AG04450 (cell line): ENCODE measurements at places on chromosomes 12 and 14. TPM values are rescaled to one million over a fixed set of nuclear protein-coding genes. Genes with fewer than 3 reads are reported as not detected.

- no peak for DNase-seq
These were observed 136.6 kb upstream of the OVCH1 start for GRCh38 chr12:29634057-29634456.

The CNTN1 gene
- polyA plus RNA-seq, result 0.10 and 0.19 TPM in 2 replicates

The CEBPE gene
- polyA plus RNA-seq, result not detected in 2 replicates

The ASIC1 gene
- 9.9 and 10.2 TPM in 2 replicates for polyA plus RNA-seq

GRCh38 chr12:91732086-91732485, 413.6 kb downstream of the BTG1 start:
- DNase-seq, result no peak

The FGD4 gene
- polyA plus RNA-seq, result 4.7 and 5.1 TPM in 2 replicates

The AGAP2 gene
- polyA plus RNA-seq, result 0.02 and 0.06 TPM in 2 replicates

GRCh38 chr12:131862084-131862441, 32.4 kb upstream of the ULK1 start:
- no peak for DNase-seq

DNA sequence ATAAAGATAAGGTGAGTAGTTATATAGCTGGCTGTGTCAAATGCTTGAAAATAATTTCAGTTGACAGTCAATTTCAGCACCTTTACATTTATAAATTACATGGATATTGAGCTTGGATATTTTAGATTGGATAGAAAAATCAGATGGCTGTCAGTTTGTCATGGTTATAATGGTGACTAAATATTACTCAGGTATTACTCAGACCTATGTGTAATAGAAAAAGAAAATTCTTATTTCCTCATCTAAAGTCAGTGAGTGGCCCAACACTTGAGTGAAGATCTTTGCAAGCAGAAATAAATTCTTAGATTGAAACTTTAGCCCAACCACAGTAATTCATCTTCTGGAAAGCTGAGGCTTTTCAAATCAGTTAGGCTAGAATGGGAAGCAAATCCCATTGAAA, 354.4 kb downstream of the NAV3 start:
- DNase-seq, result no peak

DNA sequence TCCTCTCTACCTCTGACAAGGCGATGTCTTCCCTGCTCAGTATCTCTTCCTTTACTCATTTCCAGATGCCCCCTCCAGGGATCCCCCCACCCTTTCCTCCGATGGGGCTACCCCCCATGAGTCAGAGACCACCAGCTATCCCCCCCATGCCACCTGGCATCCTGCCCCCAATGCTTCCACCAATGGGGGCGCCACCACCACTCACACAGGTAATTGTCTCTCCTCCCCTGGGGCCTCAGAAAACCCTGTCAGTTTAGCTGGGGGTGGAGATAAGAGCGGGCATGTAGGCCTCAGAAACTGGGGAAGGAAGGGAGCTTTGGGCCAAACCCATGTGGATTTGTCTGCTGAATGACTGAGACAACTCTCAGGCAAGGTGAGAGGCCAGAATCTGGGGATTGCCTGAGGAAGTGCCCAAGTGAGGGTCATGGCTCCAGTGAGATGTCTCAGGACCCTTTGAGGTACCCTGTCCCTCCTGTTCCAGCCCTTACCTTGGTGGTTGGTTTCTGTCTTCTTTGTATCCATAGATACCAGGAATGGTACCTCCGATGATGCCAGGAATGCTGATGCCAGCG, 8.1 kb downstream of the PRPF40B start:
- no peak for DNase-seq

DNA sequence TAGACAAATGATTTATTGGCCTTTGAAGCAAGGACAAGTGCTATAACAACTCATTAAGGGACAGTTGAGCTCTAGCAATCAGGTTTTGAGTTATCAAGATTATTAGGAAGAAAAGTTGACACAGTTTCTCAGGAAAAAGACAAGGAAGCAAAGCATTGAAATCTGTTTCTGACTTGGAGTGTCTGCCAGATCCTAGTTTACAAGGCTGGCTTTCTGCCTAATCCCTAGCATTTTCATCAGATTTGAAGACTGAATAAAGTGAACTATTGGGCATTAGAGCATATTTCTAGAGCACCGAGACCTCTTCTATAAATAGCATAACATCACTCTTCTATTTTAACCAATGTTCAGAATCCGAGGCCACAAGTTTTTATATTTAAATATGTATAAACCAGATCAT, 7.0 kb downstream of the SYT1 start:
- no peak for DNase-seq

GRCh38 chr12:95241761-95242506, 24.3 kb downstream of the VEZT start:
- DNase-seq, result no peak

GRCh38 chr12:124152731-124153130, 142.2 kb upstream of the RFLNA start:
- no peak for DNase-seq

The SLC25A47 gene
- not detected in 2 replicates for polyA plus RNA-seq

- no peak for DNase-seq
These were observed 48.4 kb downstream of the ANAPC7 start for GRCh38 chr12:110355073-110355472.

GRCh38 chr14:87615822-87616679, 376.9 kb downstream of the GALC start:
- peak; percentile 3 for DNase-seq
